ENCODE measurements at places on chromosomes 11 and 22. TPM values are rescaled to one million over a fixed set of nuclear protein-coding genes. Genes with fewer than 3 reads are reported as not detected.

TSGA10IP gene
- total RNA-seq: not detected

LINC01488 gene
- 0.14 TPM for total RNA-seq

IGLL5 gene
- not detected for total RNA-seq

RFPL2 gene
- total RNA-seq: not detected

AHNAK gene
- total RNA-seq: 40.6 TPM

PLXNB2 gene
- 32.6 TPM for total RNA-seq

PHOX2A gene
- total RNA-seq: not detected

SLC37A2 gene
- total RNA-seq: 4.6 TPM

DTX4 gene
- 6.9 TPM for total RNA-seq

NFAM1 gene
- total RNA-seq: not detected

TMEM121B gene
- total RNA-seq: not detected

ZNF143 gene
- 32.9 TPM for total RNA-seq

ADM gene
- 10.7 TPM for total RNA-seq

FOXRED1 gene
- 42.9 TPM for total RNA-seq

RAC2 gene
- total RNA-seq: not detected

VSTM5 gene
- total RNA-seq: not detected

ROBO4 gene
- not detected for total RNA-seq

USP28 gene
- total RNA-seq: 34.3 TPM

APOBEC3A gene
- not detected for total RNA-seq

YDJC gene
- 27.0 TPM for total RNA-seq

MRGPRE gene
- not detected for total RNA-seq

BDNF gene
- total RNA-seq: 0.02 TPM

CREB3L1 gene
- total RNA-seq: not detected

TECTA gene
- total RNA-seq: 0.08 TPM

SHISA8 gene
- not detected for total RNA-seq

SULT4A1 gene
- total RNA-seq: not detected

OR5I1 gene
- total RNA-seq: not detected

INPP5J gene
- 0.24 TPM for total RNA-seq

GGTLC2 gene
- total RNA-seq: not detected

KRTAP5-10 gene
- total RNA-seq: not detected
